ENCODE measurements at places on chromosomes 1 and 21.
A peak's percentile ranks its signal among the peaks of the same experiment; 100 is the strongest.

GRCh38 chr21:25960402-25960801 is 210.2 kb downstream of the APP start:
- DNase-seq = peak; percentile 30

DNA sequence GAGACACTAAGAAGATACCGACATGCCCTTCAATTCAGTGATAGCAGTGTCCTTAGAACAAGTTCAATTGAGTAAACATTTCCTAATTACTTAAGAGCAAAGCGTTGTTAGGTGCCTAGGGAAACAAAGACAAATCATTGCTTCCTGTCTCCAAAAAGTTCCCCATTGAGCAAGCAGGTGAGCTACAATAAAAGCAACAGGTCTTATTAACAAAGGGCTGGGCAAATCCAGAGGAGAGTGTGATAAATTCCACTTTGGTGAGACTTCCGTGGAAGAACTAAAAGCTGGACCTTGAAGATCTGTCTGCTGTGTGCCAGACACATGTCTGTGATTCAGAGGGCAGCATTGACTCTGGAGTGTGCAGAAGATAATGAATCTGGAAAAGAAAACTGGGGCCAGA is 1.9 kb upstream of the TUT4 start:
- no peak for DNase-seq

DNA sequence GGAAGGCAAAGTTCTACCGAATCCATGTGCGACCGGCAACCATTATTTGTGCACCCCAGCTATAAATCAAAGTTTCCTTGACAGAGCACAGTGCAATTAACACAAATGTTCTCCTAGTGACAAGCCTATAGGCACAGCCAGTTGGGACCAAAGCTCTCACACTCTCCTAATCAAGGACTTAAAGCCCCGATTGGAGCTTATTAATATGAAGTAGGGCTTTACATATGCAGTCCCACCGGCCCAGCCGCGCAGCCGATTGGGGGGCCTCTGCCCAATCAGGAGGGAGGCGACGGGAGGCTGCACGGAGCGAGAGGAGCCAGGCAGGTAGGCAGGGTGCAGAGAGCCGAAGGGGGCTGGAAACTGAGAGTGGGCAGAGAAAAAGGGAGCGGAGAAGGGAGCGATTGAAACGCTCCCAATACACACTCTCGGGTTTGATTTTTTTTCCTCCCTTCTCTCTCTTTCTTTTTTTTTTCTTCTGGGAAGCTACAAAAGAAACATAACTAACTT is at the start of gene ESRRG:
Gene ESRRG (minus strand): TSS at position 156 of the 507 bp plus-strand sequence. CDS start 130 bp downstream, at position 26.
- peak; percentile 77 for DNase-seq

DNA sequence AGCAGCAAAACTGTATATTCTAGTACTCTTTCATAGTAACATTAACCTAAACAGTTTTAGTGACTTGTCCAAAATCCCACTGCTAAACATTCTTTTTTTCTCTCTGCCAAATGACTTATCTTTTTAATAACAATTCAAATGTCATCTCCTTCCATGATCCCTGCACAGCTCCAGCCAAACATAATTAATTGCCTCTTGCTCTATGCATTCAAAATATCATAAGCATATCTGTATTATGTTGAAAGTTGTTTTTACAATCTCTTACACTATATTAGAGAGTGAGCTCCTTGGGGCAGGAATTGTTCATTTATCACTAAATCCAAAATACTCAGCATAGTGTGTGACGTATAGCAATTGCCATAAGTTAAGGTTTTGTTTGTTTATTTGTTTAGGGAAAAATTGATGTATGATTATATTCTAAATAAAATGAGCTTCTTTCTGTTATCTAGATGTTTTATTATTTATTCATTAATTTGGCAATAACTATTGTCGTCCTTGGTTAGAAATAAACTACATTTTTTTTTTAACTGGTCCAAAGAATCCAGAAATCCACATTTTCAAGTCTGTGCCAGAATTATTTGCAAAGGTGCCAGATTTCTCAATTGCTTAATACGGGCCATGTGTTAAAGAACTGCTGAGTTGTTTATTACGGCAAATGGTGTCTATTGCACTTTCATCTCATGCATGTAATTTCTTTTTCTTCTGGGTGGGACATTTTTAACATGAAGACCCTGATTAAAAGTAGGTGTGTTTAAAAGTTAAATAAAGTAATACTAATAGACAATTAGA is 577.2 kb upstream of the ZRANB2 start:
- no peak for DNase-seq

DNA sequence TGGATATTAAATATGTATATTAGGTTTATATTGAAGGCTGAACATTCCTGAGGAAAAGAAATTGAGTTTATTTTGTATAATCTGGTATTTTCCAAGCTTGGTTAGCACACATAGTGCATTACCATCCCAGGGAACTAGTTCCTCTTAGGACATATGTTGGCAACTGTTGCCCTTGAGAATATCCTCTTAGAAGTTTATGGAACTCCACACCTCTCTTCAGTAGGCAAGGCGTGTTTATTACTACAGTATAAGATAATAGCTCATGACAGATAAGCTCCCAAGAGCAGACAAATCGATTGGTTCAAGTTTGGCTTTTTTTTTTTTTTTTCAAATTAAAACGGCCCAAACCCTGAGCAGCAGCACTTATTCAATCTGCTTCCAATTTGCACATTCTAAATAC is 59.8 kb upstream of the SIPA1L2 start:
- DNase-seq = no peak

DNA sequence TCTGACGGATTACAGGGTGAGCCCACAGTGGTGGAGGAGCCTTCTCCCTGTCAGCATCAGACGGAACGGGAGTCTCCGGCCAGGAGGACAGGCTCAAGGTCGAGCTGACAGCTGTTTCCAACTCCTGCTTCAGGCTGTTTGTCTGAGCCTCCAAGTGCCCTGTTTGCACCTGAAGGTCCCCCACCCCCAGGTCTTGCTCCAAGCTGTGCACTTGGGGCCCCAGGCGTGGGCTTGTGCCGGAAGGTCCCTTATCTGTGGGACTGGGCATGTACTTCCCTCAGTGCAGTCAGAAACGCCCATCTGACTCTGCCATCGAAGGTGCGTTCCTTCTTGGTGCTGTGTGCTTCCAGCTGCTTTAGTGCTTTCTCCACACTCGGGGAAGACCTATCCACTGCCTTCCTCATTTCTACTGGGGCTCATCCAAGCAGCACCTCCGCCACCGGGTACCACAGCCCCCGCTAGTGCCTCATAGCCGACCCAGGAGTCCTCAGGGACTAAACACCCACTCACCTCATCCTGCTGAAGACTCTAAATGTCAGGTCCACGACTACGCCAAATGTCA is 29.5 kb upstream of the CR2 start:
- DNase-seq = no peak

Measured in iPS-NIHi11 (cell line).